ENCODE measurements at places on chromosomes 13 and 19.

- no peak for DNase-seq
Observed at GRCh38 chr19:2055931-2056836, 5.1 kb upstream of the MKNK2 start.

DNA sequence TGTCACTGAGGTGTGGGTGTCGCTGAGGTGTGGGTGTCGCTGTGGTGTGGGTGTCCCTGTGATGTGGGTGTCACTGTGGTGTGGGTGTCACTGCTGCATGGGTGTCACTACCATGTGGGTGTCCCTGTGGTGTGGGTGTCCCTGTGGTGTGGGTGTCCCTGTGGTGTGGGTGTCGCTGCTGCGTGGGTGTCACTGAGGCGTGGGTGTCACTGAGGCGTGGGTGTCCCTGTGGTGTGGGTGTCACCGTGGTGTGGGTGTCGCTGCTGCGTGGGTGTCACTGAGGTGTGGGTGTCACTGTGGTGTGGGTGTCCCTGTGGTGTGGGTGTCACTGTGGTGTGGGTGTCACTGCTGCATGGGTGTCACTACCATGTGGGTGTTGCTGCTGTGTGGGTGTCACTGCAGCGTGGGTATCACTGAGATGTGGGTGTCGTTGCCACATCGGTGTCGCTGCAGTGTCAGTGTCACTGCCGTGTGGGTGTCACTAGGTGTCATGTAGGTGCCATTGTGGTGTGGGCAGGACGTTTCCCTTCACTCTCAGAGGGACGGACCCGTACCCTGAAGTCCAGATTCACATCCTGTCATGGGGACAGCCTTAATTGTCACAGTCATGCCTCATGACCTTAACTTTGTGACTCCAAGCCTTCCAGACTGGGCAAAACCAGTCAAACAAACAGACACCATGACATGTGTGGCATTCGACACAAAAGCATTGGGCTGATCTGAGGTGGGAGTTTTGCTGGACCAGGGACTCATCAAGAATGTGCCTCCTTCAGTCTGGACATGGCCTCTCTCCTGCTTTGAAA lies 12.7 kb upstream of the GAS6 start:
- no peak for DNase-seq

DNA sequence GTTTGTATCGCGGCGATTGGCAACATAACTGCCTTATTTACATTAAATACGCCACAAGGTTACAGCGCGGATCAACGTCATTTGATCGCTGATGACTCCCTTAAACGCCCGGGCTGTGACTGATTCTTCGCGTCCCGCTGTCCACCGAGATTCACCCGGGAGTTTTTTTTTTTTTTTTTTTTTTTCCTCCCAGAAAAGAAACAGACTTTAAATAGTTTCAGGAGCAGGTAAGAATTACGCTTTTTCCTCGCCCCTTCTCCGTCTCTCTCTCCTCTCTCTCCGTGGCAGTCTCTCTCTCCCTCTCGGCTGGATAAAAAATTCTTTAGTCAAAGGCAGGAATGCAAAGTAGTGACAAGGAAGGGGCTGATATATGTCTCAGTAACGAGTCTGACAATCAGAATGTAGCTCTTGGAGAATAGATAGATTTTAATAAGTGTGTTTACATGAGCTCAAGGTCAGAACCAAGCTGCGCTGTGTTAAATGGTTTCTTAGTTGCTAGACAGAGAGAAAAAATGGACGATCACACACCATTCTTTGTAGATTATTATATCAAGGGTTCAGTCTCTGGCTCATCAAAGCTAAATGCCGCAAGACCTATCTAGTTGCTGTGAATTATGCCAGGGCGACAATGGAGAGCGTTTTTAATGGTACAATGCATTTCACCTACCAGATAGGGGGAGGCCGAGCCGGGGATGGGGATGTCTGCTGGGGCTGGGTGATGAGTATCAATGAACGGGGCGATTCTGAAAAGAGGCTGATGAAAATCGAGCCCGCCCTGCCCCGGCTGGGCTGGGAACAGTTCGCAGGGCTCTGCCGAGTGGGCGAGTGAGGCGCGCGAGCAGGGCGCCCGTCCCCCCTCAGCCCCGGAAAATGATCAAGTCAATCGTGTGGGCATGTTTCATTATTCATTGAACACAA lies 147.2 kb upstream of the ZNF536 start:
- no peak for DNase-seq

GRCh38 chr19:18346091-18346490 lies 5.7 kb downstream of the PGPEP1 start:
- DNase-seq, result no peak

DNA sequence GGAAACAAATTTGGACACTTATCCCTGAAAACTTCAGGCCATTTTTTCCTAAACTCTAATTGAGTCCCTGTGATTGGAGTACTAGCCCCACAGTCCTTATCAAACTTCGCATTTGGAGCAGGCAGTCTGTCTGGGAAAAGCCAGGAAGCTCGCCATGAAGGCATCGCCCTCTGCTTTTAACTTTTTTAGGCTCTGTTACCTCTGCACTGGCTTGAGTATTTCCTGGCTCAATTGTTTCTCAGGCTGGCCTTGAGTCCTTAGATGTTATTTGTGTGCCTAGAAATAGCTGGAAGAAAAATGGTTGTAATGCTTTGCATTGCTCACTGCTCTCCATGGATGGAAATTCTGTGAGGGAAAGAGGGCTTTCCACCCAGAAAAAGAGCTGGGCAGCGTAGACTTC lies 24.2 kb downstream of the ACTN4 start:
- DNase-seq, result no peak

GRCh38 chr13:46006688-46007452 lies 45.7 kb downstream of the ZC3H13 start:
- DNase-seq, result no peak

DNA sequence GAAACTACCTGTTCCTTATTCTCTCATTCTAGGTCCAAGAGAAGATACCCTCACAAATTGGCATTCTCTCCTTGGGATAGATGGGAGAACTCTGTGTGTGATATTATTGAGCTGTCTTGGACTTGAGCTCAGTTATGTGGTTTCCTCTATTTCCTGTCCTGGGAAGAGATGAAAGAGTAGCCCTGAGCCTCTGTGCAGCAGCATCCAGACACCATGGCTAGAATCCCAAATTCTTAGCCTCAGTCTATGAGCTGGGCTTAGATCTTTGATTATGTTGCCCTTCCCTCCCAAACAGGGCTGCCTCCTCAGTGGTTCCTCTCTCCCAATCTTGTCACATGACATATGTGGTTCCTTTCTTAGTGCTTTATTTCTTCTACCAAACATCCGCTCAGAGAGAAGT lies 290.7 kb downstream of the SPRY2 start:
- DNase-seq, result no peak

DNA sequence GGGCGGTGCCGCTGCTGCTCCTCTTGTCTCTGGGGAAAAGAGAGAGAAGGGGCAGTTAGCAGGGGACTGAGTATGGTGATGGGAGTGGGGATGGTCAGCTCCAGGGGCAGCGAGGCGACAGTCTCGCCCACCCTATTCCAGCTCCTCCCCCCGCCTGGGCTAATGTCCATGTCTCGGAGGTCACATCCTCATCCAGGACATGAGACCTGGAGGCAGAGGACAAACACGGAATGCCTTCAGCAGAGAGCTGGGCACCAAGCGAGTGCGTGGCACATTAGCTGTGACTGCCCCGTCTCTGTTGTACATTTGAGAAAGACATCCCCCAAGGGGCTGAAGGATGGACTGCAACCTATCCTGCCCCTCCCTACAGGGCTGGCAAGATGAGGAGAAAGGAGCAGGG lies 9.1 kb downstream of the BBC3 start:
- DNase-seq, result no peak

- DNase-seq, result no peak
Observed at GRCh38 chr13:42028113-42028799, 20.2 kb upstream of the DGKH start.

GRCh38 chr19:13260883-13261653 lies 110.9 kb downstream of the IER2 start:
- DNase-seq, result no peak

All from hypothalamus (tissue), 51 donors.